ENCODE measurements at places on chromosomes 4 and X. TPM values are rescaled to one million over a fixed set of nuclear protein-coding genes. Genes with fewer than 3 reads are reported as not detected.

Gene BST1
- total RNA-seq: 23.1 TPM

Gene ERVMER34-1
- total RNA-seq: 0.60 TPM

- no peak for DNase-seq
These were observed 368.7 kb downstream of the BCOR start for GRCh38 chrX:39728852-39729598.

DNA sequence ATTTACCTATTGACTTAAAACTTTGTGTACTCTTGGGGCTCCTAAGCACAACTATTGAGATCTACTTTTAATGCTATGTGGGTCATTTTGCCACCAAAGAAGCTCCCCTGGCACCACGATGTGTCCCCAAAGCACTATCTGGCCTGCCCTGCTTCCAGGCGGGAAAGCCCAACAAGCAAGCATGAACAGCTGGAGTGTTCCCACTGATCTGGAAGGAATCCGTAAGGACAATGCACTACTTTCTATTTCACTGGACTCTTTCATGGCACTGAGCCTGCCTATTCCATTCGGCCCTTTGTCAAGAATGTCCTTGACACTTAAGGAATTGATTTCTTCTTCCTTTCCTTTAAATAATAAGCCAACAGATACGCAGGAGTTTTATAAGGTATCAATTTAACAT, 38.8 kb downstream of the GRIA3 start:
- DNase-seq: no peak

- DNase-seq: no peak
These were observed 135.3 kb upstream of the VCX2 start for GRCh38 chrX:8306291-8306925.

DNA sequence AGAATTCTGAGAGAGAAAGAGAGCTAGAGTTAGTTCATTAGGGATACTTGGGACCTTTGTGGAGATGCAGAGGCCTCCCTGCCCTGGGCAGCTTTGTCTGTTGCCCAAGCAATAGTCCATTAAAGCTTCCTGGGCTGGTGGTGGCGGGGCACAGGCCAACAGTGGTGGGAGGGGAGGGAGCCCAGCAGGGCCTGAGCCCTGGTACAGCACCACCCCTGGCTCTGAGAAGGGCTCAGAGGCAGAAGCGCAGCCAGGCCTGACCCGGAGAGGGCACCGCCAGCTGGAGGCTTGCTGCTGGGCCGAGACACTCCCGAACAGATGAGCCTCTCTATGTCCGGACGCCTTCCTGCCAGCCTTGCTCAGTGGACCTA, 65.3 kb downstream of the EFNB1 start:
- no peak for DNase-seq

DNA sequence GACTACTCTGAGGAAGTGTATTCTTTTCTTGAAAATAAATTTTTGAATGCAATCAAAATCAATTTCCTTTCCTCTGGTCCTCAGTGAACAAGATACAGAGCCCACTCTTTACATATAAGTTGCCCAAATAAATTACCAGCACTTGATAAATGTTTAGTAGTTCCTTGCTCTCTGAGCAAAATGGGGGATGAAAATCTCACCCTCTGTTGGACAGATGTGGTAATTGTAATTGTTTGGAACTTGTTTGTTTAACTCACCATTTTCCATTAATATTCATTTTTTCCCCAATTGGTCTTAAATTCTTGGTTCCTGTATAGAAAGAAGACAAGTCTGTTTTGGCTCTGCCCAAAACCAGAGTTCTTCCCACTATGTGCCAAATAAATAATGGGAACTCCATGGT, 146.3 kb downstream of the LDB2 start:
- no peak for DNase-seq

DNA sequence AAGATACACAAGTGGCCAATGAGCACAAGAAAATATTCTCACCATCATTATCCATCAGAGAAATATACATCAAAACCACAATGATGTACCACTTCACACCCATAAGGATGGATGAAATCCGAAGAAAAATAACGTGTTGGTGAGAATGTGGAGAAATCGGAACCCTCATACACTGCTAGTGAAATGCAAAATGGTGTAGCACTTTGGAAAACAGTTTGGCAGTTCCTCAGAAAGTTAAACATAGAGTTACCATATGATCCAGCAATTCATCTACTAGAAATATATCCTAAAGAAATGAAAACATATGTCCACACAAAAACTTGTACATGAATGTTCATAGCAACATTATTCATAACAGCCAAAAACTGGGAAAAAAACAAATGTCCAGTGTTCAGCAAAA, 18.5 kb upstream of the APBB2 start:
- DNase-seq: no peak

Gene ITM2A
- 45.5 TPM for total RNA-seq

DNA sequence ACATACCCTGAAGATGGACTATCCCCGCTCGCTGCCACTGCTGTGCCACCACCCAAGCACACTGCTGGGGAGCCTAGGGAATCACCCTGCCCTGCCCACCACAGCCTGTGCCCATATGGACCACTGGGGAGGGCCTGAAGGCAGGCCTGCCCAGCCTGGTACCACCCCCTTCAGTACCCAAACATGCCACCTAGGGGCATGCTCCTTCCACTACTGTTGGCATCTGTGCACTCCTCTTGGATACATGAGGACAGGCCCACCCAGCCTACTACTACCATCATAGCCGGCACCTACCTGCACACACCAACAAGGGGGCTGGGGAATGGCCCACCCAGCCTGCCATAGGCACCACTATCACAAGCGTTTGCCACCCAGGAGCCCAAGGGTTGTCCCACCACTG, 30.1 kb upstream of the PRDX4 start:
- no peak for DNase-seq

DNA sequence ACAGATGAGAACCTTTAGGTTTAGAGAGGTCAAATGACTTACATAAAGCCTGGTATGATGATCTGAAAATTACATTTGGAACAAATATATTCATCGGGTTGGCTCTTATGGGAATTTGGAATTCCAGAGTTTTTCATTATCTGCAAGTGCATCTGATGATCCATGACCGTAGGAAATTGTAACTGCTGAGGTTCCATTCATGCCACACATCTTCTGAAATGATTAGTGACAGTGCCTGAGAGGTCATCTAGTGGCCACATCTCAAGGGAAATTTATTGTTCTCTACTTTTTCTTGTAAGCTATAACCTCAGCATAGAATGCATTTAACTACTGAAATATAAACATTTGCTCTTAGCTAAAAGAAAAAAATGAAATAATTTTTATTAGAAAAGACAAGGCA, 105.8 kb upstream of the NWD2 start:
- DNase-seq: no peak

DNA sequence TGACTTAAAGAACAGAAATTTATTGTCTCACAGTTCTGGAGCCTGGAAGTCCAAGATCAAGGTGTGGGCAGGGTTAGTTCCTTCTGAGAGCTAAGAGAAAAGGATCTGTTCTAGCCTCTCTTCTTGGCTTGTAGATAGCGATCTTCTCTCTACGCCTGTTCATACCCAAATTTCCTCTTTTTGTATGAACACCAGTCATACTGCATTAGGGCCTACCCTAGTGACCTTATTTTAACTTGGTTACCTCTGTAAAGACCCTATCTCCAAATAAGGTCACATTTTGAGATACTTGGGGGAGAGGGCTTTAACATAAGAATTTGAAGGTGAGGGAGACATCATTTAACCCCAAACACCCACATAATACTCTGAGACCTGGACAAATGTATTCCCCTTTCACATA, 55.6 kb upstream of the SPP1 start:
- DNase-seq: no peak

Gene SPARCL1
- 507 TPM for total RNA-seq

Gene AR
- total RNA-seq: 8.0 TPM

Gene AMOT
- total RNA-seq: 3.2 TPM

- no peak for DNase-seq
These were observed 1.4 kb downstream of the CLDN22 start for GRCh38 chr4:183318656-183319055.

- no peak for DNase-seq
These were observed 10.1 kb downstream of the XAGE5 start for GRCh38 chrX:52821079-52821760.

Gene TRIML2
- total RNA-seq: not detected

- no peak for DNase-seq
These were observed 567.7 kb downstream of the KCNIP4 start for GRCh38 chr4:21380861-21381260.

Gene CXCL1
- total RNA-seq: 114 TPM

Gene CASP6
- total RNA-seq: 21.2 TPM
